GM12865 (cell line): ENCODE measurements at places on chromosomes 5 and 9.

GRCh38 chr5:153158608-153159007 lies 331.9 kb upstream of the GRIA1 start:
- no peak for DNase-seq

- DNase-seq: no peak
Observed at GRCh38 chr5:169803077-169803981, 166.3 kb downstream of the DOCK2 start.

- DNase-seq: peak; percentile 54
Observed at GRCh38 chr5:115487756-115488155, 56.8 kb downstream of the FEM1C start.

- DNase-seq: no peak
Observed at GRCh38 chr5:14004598-14005394, 60.3 kb upstream of the DNAH5 start.

DNA sequence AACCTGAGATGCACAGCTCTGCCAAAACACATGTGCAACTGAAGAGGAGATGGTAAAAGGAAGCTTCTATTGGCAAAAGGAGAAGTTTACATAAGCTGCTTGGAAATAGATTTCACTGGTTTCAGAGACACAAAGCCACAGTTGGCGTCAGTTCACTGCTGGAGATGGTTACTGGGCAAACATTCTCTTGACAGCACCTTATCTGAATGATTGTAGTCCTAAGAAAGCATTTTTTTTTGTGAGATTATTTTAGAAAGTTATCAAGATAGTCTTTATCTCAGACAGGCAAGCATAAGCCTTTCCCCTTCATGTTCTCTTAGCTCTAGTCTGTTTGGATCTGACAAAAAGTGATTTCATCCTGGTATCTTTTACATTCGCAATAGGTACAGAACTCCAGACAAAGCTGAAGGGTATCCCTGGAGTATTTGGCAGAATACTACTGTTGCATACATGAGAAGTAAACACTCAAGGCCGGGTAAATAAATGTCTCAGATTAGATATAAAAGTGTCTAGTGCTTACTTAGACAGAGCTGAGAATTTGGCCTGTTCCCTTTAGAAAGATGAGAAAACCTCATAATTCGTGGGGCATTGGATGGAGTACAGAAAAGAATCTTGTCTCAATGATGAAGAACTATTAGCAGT lies 1668.0 kb upstream of the NUDT12 start:
- DNase-seq: no peak

DNA sequence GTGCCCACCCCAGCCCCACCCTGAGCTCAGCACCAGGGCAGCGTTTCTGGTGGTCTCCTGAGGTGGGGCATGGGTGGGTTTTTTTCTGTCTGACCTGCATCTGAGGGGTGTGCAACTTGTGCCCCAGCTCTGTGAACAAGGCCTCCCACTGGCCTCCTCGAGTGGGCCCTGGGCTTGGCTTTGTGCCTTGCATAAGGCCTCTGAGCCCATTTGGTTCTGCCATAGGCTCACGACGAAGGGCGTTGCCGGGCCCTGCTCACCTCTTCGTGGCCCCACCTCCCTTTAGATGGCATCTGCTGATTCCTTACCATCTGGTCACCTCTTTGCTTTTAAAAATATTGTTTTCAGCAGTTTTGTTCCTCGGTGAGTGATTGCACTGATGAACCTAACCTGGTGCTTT lies 127.1 kb upstream of the COL5A1 start:
- no peak for DNase-seq
